GM12878 (cell line): ENCODE measurements at places on chromosomes 16 and 17.

- DNase-seq, result no peak
These were observed 315.6 kb downstream of the SNX29 start for GRCh38 chr16:12291989-12292759.

DNA sequence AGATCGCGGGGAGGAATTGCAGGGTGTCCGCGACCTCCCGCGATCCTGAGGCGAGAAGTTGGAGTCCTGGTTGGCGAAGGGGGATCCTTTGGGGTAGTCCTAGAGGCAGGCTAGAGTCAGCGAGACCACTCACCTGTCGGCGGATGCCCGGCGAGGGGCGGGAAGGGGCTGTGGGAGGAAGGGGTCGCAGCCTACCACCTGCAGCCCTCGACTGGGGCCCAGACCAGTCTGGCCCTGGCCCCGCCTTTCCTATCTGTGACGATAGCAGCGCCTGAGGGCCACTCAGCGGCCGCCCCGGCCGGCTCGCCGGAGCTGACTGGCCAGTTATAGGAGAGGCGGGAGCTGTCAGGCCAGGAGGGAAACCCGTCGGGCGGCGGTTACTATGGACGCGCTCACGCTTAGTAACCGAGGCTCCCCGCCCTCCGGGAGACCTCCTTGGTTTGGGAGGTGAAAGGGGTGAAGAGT is at the start of gene TEKT3:
Gene TEKT3, minus strand, starts transcription at position 213 of the 465 bp plus-strand sequence. CDS start 10,012 bp downstream, outside the sequence.
- DNase-seq, result no peak

GRCh38 chr17:9520649-9521048 is 55.0 kb downstream of the STX8 start:
- DNase-seq, result no peak

- DNase-seq, result no peak
These were observed 12.2 kb downstream of the ENGASE start for GRCh38 chr17:79086609-79087427.

DNA sequence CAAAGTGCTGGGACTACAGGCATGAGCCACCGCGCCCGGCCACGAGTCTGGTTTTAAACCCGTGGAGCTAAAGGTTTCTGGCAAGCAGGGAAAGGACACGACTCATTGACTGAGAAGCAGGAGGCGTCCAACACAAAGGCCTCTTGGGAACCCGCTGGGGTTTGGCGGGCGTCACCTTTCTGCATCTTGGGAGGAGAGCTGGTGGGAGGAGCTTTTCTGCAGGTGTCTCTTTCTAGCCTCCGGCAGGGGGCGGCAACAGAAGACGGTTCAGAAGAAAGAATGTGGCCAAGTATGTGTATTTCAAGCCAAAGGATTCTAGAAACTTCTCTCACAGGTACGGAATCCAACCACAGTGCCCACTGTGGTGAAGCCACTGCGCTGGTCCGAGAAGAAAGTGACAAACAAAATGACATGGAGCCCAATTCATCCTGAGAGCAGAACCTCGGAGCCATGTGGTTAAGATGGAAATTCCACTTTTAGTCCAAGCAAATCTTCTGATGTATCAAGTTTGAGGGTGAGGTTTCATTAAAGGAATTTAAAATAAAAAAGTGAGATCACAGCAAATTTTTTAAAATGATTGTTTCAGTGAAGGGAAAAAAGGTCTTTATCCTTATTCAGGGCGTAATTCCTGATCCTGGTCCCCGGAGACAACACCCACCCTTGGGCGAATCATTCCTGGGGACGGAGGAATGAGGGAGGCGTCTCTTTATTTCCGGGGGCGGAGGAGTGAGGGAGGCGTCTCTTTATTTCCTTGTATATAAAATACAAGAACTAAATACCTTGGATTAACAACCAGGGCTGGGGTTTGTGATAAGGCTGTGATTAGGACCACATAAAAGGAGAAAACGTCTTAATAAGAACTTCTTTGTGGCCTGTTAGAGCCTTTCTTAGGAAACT is 97.6 kb downstream of the MRM3 start:
- DNase-seq, result peak; percentile 5

DNA sequence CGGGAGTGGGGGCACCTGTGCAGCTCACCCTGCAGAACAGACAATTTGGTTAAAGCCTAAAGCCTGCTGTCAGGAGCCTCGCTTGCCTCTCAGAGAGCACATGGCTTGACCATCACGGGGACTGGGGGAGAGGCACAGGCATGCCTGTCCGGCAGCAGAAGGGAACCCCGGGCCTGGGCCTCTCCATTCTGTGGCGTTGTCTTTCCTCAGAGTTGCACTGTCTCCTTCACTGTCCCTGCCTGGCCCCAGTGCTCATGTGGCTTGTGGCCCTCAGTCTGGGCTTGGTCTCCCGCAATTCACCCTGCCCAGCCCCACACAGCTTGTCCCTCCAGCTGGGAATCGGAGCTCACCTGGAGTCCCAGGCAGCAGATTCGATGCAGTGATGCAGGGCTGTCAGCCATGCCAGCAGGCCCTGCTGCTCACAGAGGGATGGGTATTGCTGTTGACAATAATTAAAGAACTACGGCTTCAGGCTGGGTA is 189.9 kb downstream of the SEC14L1 start:
- no peak for DNase-seq

- DNase-seq, result no peak
These were observed 96.1 kb upstream of the SDK2 start for GRCh38 chr17:73740370-73740769.
